ENCODE measurements at places on chromosomes 16 and 17.
A peak's percentile ranks its signal among the peaks of the same experiment; 100 is the strongest.

- DNase-seq = no peak
These were observed 57.8 kb downstream of the STH start for GRCh38 chr17:46056800-46057304.

DNA sequence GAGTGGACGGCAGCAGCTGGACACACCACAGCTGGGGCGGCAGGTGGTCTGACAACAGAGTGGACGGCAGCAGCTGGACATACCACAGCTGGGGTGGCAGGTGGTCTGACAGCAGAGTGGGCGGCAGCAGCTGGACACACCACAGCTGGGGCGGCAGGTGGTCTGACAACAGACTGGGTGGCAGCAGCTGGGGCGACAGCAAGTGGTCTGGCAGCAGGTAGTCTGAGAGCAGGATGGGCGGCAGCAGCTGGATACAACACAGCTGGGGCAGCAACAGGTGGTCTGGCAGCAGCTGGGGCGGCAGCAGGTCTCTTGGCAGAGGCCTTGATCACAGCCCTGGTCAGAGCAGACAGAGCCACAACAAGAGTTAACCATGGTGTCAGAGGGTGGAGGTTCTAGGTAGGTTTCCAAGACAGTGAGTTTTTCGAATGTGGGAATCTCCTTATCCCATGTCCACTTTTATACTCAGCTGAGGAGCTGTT, at the start of gene KRTAP4-1:
TSS of gene KRTAP4-1 (minus strand) at position 432 of the 482 bp plus-strand sequence. CDS start at position 375, 57 bp downstream.
- no peak for DNase-seq

DNA sequence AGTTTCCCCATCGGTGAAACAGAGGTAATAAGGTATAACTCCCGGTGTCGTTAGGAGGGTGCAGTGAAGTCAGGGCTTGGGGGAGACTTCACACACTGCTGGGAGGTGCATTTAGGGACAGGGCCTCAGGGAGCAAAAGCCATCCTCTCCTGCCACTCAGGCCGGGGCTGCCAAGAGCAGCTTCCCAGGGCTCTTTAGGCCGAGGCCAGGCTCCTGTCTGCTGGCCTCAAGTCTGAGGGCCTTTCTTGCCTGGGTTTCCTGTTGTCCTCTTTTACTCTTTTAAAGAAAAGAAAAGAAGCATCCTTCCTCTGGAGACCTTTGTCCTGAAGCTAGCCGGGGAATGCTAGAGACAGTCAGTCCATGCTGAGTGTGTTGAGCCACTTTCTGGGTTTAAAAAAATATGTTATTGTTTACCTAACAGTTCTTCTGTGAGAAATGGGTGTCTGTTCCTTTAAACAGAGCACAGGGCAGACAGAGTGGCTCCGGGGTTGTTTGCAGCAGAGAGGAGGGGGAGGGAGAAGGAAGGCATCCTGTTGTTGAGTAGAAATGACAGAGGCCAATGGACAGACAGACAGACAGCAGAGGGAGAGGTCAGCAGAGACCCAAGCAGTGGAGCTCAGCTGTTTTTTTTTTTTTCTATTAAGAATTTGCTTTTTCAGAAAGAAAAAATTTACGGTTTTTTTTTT, 79.1 kb downstream of the C17orf67 start:
- DNase-seq = no peak

DNA sequence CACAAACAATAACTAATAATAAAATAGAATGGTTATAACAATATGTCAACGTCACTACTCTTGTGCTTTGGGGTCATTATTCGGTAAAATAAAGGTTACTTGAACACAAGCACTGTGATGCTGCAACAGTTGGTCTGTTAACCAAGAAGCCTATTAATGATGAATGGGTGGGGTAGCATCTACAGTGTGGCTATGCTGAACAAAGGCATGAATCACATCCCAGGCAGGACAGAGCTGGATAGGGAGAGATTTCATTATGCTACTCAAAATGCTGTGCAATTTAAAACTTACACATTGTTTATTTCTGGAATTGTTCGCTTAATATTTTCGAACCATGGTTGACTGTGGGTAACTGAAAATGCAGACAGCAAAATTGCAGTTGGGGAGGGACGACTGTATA, 9.1 kb upstream of the HS3ST2 start:
- DNase-seq = no peak

DNA sequence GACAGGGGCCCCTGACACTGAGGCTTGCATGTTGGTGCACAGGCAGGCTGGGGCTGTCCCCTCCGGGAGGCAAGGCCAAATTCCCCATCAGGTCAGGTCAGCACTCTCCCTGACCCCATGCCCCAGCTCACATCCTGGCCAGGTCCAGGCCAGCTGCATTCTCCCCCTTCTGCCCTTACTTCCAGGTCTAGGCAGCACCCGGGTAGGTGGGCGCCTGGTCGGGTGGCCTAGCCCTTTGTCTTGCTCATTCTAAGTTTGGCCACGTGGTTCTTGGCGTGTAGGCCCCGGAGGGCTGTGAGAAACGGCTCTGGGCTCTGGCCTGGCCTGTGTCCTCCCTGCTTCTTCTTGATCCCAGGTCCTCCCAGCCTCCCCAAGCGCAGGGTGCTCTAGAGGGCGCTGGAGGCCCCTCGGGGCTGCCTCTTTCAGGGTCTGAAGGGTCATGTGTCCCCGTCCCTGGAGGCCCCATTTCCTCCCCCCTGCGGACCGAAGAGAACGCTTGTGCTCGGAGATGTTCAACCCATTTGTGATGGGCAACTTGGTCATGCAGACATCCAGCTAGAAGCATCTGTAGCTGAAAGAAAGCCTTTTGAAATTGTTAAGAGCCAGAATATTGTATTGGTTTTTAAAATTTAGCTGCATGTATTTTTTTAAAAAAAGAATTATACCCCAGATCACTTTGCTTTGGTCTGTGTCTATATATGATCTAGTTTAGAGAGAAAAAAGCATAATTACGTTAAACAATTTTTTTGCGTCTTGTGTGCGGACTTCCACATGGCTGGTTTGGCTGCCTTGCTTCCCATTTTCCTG, 6.7 kb downstream of the BAHCC1 start:
- DNase-seq = peak; percentile 47

DNA sequence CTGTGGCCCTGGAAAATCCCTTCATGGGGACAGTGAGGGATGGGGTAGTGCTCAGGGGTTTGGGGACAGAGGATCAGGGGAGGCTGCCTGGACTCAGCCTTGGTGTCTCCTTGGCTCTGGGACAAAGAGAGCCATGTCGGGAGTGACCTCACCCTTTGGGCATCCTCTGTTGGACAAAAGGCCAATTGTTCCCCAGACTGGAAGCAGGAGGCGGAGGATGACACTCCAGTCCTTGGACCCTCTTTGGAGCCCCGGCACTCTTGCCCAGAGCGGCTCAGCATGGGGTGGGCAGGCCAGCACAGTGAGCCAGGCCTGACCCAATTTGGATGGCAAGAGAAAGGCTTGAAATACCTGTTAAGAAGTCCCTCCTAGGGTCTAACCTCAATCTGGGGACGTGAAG, 39.4 kb upstream of the PHB1 start:
- DNase-seq = no peak

DNA sequence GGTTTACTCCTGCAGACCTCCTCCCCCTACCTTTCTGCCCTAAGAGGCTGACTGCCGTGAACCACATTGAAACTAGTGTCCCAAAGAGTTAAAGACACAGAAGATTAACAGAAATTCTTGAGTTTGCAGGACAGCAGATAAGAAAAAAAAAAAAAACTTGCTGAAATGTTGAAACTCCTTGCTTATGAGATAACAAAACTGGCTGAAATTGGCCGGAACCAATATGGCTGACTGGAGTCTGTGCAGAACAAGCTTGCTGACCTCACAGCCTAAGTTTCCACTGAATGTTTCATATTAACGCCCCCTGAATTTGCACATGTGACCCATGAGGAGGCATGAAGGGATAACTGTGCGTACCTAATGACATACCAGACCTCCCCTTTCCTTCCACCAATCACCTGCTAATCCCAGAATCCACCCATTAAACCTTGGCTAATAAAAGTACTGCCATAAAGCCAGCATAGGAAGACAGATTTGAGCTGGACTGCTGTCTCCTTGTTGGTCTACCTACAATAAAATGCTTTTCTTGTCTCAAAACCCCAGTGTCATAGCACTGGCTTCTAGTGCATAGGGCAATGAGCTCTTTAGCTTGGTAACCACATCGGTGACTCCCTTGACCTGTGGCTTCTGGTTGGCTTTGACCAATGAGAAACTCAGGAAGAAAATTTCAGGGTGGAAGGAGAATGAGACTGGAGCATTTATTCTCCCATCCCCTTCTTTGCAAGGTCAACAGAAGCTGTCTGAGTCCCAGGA, 80.1 kb downstream of the PMP22 start:
- no peak for DNase-seq

- no peak for DNase-seq
These were observed 59.5 kb upstream of the LHX1 start for GRCh38 chr17:36877771-36878170.

DNA sequence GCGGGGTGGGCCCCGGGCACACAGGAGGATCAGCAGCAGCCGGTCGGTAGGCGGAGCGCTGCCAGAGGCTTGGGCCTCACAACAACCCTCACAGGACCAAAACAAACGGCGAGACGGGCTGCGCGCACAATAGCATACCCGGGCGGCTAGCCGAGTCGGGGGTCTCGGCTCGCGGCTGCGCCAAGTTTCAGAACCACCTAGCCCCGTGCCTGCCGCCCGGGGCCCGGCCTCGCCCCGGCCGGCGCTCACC, 732 bp downstream of the ULK2 start:
- DNase-seq = peak; percentile 61

DNA sequence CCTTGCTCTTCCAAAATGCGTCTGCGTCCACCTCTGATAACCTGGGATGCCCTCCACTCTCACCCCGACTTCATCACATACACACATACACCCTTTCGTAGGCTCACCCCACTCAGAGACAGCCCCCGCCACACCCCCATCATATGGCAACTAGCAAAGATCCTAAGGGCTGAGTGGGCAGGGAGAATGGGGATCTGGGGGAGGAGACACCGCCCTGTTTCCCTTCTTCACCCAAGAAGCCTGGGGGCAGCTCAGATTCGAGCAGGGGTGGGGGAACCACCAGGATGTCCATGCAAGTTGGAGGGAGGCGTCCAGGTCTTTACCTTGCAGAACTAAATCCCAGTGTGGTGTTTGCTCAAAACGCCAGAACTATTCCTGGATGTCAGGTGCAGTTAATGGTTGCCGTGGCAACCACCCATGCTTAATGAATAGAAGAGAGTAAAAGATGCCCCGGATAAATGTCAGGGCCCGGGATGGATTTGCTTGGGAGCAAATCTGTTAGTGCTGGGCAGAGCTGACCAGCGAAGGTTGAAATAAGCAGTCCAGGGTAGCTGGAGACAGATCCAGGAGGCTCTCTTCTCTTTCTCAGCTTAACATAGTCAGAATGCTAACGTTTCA, 72.8 kb downstream of the CACNG3 start:
- DNase-seq = no peak

DNA sequence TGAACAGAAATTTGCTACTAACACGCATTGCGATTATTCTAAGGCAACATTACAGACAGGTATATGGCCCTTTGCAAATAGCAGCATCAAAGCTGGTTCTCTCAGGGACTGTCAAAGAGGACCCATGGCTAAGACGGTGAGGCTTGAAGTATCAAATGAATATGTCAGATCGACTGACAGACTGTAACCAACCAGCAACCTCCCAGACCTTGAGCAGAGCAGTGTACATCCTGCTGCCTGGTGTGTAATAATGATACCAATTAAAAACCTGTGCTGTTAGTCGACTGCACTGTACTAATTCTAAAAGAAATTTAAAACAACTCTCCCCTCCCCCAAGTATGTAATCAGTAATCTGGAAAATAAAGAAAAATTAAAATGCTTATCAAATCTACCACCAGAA, 35.9 kb upstream of the GHDC start:
- no peak for DNase-seq

DNA sequence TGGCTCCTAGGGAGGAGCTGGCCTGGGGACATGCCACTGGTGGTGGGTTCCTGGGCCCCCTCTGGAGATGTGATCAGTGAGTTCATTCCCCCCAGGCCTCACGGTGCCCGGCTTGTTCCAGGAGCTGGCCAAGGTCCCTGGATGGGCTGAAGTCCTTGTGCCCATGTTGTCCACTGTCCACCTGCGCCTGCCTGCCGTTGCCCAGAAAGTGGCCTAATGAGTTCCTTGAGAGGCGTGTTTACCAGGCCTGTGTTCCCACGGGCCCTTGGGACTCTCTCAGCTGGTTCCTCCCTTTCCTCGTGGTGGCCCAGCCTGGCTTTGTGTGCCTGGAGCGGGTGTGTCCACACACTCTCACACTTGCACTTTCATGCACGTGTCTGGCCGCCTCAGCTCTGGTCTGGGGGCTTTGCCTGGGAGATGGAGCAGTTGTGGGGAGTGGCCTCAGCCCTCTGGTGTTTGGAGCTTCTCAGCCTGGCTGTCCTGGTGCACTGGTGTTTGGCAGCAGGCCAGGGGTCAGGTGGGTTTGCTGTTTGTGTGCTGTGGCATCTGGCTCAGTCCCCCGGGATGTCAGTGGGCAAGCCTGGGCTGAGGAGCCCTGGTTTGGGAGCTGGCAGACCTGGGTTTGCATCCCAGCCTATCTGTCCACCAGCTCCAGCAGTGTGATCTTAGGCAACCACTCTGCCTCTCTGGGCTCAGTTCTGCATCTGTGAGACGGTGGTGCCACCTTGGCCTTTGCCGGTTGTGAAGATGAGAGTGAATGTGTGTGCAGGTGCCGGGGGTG, 18.0 kb downstream of the ADCY7 start:
- peak; percentile 47 for DNase-seq

GRCh38 chr17:39793301-39793872, 55.6 kb downstream of the GRB7 start:
- no peak for DNase-seq

DNA sequence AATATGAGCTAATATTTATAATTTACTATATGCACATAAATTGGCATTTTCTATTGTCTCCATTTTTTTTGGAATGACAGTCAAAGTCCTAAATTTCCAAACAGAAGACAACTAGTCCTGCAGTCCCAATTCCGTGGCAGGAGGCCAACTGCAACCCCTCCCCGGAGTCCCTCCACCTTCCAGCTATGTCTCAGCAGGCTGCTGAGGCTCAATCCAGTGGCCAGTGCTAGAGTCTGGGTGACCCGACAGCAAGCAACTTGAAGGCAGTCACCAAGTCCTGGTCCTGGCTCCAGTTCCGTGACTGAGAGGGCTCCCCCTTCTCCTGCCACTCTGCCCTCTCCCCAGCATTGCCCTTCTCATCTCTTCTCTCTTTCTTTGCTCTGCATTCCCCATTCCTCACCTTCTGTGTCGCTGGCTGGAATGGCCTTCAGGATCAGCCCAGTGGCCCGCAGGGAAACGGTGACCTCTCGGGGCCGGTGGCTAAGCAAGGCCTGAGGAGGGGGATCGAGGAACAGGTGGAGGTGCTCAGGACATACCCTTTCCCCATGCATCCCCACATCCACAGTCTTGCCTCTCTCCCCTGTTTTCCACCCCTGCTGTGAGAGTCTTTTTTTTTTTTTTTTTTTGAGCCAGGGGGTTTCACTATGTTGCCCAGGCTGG, 22.4 kb upstream of the MFSD6L start:
- DNase-seq = no peak

GRCh38 chr17:79690466-79690865, 40.3 kb upstream of the ENPP7 start:
- no peak for DNase-seq

- no peak for DNase-seq
These were observed 84.2 kb upstream of the LGALS9 start for GRCh38 chr17:27546624-27547300.
